ENCODE measurements at places on chromosomes 6 and 20.

- no peak for DNase-seq
These were observed 369.4 kb downstream of the UTRN start for GRCh38 chr6:144654506-144654905.

DNA sequence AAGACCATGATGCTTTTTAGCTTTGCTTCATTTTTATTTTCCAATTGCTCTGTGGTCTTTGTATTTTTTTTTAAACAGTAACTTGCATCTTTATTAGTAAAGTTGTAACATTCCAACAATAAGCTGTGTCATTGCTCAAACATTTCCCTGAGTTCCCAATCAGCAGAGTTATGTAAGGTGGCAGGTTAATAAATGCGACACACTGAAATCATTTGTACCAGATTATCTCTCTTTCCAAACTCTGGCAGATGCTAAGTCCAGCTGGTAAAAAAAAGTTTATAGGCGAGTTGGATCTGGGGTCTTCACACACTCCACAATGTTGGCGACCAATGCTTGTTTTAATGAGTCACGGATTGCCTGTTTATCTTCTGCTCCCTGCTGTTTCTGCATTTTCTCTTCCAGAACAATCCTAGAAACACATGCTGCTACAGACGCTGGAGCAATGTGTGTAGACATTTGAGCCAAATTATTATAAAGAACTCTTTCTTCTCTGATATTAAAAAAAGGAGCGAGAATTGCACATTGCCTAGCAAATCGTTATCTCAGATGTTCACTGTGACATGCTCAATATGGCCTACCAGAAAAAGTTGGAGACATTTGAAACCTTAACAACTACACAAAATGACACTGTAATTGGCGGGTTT is 113.6 kb upstream of the IFNGR1 start:
- peak; percentile 55 for DNase-seq

- DNase-seq: no peak
These were observed 725 bp downstream of the OSER1 start for GRCh38 chr20:44209686-44210405.

DNA sequence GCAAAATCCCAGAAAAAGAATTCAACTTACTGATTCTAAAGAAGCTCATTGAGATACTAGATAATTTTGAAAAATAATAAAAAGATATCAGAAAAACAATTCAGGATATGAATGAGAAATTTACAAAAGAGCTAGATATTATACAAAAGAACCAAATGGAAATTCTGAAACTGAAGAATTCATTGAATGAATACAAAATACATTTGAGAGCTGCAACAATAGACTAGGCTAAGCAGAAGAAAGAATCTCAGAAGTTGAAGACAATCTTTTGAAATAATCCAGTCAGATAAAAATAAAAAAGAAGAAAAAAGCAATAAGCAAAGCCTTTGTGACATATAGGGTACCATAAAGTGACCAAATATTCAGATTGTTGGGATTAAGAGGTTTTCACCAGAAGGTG is 206.0 kb downstream of the CD109 start:
- no peak for DNase-seq

- DNase-seq: peak; percentile 72
These were observed 97.5 kb downstream of the GMDS start for GRCh38 chr6:2147766-2148448.

DNA sequence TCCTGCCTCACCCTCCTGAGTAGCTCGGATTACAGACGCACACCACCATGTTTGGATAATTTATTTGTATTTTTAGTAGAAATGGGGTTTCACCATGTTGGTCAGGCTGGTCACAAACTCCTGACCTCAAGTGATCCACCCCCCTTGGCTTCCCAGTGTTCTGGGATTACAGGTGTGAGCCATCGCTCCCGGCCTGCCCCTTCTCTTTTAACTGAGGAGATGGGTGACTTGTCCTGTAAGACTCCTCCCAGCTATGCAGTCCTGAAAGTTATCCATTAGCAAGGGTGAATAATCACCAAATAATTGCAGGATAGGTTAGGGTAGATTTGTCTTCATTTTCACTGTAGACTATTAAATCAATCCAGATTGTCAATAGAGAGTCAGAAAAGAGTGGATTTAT is 40.5 kb upstream of the JARID2 start:
- DNase-seq: no peak

DNA sequence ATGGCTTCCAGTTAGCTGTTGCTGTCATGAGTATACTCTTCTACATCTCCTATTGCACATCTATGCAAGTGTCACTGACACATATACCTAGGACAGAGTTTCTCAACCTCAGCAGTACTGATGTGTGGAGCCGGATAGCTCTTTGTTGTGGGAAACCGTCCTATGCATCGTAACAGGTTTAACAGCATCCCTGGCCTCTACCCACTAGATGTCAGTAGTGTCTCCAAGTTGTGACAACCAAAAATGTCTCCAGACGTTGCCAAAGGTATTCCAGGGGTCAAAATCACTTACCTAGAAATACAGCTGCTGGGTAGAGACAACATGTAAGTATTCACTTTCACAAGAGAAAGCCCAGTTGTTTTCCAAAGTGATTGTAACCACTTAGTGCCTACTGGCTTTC is 637.6 kb downstream of the RNF144B start:
- peak; percentile 12 for DNase-seq

GRCh38 chr6:106787327-106788196 is 158.2 kb downstream of the QRSL1 start:
- DNase-seq: no peak

- no peak for DNase-seq
These were observed 54.2 kb upstream of the MLN start for GRCh38 chr6:33857932-33858475.

DNA sequence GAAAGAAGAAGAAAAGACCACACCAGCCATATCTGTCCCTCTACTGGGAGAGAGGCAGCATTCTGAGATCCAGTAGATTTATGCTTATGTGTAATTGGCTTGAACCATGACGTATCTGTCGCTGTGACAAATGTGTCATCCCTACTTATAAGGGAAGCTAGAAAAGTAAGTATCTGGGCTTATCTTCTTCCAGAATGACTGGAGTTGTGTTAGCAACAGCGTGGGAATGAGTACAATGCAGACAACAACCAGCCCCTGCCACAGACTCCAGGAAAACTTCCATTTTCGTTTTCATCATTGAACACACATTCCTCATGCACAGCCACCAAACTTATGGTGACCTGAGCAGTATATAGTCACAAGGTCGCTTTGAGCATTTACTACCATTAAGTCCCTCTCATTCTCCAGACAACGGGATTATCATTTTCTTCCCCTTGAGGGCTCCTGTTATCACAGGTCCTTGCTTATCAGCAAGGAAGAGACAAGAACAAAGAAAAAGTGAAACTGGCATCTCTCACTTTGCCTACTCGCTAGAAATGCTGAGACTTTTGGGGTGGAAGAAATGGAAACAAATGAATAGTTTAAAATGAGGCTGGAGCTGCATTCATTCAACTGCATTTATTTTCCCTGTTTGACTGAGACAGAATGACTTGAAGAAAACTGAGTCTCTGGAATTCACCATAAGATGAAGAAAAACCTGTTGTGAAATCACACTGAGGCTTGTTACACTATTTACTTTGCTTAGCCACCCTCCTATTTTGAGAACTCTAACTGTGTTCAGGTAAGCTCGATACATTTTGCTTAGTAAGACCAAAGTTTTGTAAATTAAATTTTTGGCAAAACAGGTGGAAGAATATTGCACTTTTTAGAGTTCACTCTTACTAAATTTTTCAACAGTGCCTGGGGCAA is 149.3 kb upstream of the FOXQ1 start:
- no peak for DNase-seq

DNA sequence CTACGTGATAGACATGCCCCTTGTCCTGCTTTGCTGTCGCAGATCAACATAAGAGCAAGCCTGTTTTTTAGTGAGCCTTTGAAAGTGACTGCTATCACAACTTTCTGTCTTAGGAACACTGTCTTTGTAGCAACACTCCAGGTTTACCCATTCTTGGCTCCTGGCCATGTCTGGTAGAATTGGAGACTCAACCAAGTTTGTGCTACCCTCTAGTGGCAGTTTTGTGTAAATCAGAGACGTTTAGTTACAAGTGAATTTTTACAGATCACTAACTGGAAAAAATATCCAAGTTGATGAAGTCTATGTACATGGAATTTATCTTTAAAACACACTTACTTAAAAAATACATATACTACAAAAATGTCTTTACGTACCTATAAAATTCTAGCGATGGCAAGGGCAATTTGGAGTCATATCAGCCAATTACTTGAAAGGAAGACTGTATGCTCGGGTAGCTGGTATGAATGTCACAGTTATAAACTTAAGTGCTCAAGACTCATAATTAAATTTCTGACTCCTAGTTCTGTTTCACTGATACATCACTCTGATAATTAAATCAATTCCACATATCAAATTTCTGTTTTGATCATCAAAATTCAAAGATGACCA is 101.4 kb downstream of the ADGB start:
- DNase-seq: peak; percentile 74

DNA sequence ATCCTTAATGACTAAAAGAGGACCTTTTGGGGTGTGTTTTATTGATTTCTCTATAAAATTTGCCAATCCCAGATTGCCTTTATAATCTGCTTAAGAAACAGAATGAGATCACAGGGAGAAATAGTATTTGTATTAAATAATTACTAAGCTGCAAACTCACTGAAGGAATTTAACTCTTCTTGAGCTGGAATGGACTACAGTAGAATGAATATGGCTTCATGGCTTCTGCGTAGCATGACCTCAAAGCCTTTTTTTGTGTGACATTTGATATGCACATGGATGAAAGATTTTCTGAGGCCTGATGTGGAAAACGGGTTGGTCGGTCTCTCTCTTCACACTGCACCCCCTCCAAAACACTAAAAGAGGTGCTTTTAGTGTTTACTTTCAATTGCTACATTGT is 115.9 kb downstream of the QKI start:
- DNase-seq: no peak

GRCh38 chr6:3756546-3756945 is 5.0 kb upstream of the PXDC1 start:
- DNase-seq: no peak

GRCh38 chr6:148037496-148037895 is 305.1 kb upstream of the SASH1 start:
- peak; percentile 62 for DNase-seq

DNA sequence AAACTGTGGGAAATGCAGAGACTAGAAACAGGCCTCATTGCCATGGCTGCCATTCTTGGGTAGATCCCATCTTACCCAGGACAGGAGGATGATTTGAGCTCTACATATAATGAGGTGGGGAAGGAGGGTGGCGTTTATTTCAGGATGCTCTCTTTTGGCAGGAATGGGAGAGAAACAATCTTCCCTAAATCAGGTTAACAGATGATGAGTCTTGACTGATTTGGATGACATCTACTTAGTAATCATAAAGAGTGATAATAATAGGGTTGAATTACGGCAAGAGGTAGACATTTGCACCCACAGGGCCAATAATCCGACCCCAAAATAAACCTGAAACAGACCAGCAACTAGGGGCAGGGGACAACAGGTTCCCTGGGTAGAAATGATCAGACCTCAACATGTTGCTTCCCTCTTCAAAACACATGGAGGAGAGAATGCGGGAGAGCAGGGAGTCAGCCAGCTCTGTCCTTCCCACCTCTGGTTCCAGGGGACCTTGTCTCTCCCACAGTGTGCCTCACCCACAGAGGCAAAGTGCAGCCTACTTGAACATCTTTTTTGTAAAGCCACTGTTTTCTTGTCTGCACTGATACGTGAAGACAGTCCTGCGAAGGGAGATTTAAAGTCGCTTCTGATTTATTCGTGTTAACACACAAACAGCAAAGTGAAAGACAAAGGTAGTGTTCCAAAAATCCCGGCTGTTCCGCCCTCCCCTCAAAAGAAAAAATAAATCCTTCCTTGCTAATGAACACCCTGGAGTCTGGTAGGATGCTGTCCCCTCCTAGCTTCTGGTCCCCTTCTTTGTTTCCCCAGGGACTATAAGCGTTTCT is 3.9 kb downstream of the FOXQ1 start:
- no peak for DNase-seq

- DNase-seq: peak; percentile 8
These were observed 157.8 kb downstream of the SAMD5 start for GRCh38 chr6:147666255-147666654.

- DNase-seq: no peak
These were observed 42.3 kb downstream of the SCP2D1 start for GRCh38 chr20:18855882-18856281.

GRCh38 chr6:158789115-158789917 is 29.9 kb downstream of the EZR start:
- DNase-seq: no peak

GRCh38 chr6:48315051-48315719 is 204.2 kb upstream of the PTCHD4 start:
- DNase-seq: no peak

- no peak for DNase-seq
These were observed 13.7 kb downstream of the MCUR1 start for GRCh38 chr6:13800615-13801014.

DNA sequence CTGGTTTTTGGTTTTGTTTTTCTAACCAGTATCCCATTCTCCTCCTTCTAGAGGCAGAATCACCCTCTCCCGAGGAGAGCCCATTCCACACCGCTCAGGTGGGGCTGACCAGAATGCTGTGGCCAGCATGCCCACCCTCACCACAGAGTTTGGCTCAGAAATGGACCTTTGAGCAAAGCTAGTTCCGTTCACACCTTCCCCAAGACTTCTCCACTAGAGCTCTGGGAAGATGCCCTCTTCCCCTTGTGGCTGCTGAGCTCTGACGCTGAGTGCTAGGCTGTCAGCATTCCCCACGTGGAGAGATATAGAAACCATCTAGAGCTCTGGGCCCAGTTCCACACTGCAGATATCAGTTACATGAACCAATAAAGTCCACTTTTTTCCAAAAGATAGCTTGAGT is 7.9 kb downstream of the GPLD1 start:
- no peak for DNase-seq

- DNase-seq: no peak
These were observed 5.0 kb downstream of the FOXP4 start for GRCh38 chr6:41551086-41551700.

- DNase-seq: no peak
These were observed 211.6 kb upstream of the THEMIS start for GRCh38 chr6:128112494-128112893.

GRCh38 chr6:22015216-22015615 is 281.6 kb downstream of the PRL start:
- no peak for DNase-seq

GRCh38 chr6:3801960-3802359 is 47.2 kb upstream of the FAM50B start:
- no peak for DNase-seq
